ENCODE measurements at places on chromosomes 5 and 9.

GRCh38 chr5:17267106-17267505 is 49.7 kb downstream of the BASP1 start:
- DNase-seq = no peak

DNA sequence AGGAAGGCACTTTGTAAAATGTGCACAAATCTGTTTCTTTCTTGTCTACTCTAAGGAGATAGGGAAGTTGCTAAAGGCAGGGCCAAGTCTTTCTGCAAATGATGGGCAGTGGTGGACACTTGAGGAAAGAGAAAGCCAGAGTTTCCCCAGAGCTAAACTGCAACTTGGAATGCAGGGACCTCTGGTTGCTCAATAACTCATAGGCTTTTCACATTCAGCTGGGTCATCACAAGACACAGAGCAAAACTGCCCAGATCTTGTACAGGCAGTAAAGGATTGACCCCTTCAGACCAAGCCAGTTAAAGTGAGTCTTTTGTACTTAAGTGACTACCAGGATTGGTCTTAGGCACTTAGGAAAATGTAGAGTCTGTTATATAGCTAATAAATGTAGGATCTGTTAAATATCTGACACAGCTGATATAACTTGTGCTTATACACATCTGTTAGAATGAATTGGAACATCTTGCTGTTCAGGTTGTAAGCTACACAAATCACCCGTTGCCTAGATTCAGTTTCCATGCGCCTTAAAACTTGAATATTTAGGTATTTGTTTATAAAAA is 13.5 kb upstream of the AGXT2 start:
- DNase-seq = no peak

DNA sequence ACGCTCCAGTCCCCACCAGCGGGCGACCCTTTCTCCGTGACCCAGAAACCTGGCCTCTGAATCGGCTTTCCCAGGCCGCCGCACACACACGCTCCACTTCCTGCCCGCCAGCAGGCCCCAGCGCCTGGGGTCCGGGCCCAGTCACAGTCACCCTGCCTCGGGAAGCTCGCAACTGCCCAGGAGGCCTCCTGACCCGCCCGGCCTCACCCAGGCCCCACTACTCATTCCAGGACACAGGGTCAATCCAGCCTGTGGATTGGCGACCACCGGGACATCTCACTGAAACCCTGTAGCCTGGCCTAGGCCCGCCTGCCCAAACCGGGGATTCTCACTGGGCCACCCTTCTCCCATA is 2.7 kb upstream of the IRX4 start:
- DNase-seq = no peak

GRCh38 chr5:43561356-43561755 is 4.5 kb upstream of the PAIP1 start:
- DNase-seq = no peak

DNA sequence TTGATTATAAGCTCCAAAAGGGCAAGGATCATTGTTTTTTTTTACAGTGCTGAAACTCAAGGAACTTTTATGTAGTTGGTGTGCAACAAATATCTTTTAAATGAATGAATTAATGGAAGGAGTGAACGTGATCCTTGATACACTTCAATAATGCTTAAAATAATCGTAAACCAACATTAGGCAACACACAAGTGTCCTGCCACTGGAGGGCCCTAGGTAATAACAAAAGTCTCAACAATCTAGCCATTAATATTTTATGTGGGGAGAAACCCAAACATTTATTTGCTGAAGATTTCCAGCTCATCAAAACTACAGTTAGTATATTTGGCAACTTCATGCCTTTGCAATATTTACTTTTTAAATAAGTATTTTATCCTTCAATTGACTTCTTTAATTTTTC is 309.0 kb upstream of the FBXL7 start:
- no peak for DNase-seq

DNA sequence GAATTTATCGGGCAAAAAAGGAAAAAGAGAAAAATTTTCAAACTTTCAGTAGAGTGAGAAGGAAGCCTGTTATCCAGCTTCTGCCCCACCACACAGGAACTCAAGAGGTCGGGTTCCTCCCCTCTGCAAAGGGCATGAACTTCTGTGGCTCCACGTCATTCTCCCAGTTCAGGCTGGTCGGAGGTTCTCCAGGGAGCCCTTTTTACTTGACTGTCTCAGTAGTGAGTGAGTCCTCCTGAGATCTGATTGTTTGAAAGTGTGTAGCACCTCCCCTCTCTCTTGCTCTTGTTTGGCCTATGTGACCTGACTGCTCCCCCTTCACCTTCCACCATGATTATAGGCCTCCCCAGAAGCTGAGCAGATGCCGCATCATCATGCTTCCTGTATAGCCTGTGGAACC is 9.7 kb downstream of the SPINK1 start:
- DNase-seq = no peak

GRCh38 chr9:78371981-78372380 is 75.1 kb downstream of the PSAT1 start:
- DNase-seq = no peak

DNA sequence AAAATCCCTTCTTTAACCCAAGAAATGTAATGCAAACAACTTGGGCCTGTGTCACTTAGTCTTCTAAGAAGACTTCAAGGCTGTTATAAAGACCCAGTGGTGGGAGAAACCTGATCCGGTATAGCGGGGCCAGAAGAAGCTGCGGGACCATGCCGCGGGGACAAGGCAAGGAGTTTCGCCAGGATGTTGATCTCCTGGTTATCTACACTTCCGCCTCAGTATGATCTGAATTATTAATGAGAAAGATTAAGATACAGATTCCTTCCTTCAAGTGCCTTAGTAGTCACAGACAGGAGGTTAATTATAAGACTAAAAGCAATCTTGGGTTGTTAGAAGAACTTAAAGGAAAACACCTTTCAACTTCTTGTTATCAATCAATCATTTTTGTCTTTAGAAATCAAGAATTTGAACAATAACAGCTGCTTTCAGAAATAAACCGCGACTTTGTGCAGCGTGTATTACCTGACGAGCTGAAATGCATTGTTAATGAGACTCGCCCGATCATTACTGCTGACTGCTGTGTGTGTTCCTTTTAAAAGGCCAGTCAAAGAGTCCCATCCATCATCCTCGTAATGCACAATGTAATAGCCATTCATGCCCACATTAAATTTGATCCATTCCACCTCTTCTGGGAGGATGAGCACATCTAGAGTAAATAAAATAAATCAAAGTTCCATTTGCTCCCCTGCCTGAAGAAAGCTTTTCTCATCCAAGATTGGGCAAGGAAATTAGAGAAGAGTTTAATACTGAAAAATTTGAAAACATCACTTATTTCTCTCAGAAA is 22.2 kb downstream of the ERAP1 start:
- DNase-seq = no peak

DNA sequence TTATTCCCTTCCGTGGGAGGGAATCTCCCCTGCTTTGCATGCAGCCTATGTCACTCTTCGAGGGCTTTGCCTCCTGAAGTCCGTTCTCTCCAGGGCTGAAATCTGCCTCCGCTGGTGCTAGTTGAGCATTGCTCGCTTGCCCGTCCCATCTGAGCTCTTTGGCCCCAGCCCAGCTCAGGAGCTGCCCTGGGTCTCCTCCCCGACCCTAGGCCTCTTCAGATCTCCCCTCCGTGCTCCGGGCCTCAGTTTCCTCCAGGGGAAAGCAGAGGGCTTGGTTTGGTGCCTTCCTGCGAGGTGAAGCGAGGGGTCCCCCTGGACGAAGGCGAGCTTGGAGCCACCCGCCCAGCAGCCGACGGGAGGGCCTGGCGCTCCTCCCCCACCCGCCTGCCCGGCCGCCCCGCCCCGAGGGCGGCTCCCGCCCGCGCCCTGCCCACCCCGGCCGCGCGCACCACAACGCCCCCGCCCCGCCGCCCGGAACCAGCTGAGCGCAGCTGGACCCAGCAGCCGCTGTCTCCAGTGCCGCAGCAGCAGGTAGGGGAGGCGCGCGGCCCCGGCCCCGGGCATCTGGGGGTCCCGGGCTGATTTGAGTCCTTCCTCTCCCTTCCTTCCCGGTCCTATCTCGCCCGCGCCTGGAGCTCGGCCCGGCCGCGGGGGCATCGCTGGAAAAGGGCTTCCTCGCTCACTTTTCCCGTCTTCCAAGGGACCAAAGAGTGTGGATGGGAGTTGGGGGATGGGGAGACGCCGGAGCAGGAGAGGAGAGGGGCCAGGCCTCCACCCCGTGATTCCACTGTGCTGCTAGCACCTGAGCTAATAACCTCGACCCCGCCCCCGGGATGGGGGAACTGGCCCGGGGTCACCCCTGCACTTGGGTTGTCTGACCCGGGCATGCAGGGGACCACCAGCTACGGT is at the start of gene GSN:
TSS of gene GSN (plus strand) at position 474 of the 909 bp plus-strand sequence. CDS start 33,810 bp downstream, outside the sequence.
- DNase-seq = peak; percentile 80

GRCh38 chr9:9603345-9603744 is 1009.5 kb downstream of the PTPRD start:
- no peak for DNase-seq

GRCh38 chr5:153490118-153491037 is at the start of gene GRIA1:
Gene GRIA1, plus strand, starts transcription at chr5:153490670.
- DNase-seq = no peak

- DNase-seq = no peak
Observed at GRCh38 chr9:35000535-35001284, 11.2 kb downstream of the DNAJB5 start.

GRCh38 chr9:89808756-89809181 is 204.0 kb downstream of the GADD45G start:
- no peak for DNase-seq

DNA sequence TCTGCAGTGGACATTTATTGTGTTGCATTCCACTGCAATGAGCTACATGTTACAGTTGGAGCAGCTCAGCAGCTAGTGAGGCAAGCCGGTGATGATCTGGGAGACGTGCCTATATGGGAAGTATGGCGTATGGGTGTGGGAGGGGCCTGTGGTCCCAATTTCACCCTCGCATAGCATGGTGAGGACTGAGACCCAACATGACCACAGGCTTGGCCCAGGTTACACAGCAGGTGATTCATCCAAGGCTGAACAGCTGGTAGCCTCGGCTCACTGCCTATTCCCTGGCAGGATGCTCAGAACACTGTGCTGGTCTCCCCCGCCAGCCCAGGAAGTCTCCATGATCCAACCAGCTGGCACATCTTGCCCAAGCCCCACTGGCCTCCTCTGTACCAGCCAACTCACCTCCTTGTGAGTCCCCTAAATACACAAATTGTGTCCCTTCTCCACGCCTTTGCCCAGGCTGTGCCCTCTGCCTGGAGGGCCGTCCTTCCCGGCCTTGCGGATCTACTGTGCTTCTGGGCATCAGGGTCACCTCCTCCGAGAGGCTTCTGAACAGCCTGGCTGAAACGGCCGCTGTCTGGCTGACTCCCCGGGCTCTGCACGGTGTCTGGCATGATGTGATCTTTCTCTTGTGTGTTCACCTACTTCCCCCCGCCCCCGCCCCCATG is 81.4 kb downstream of the NSUN2 start:
- no peak for DNase-seq

- no peak for DNase-seq
Observed at GRCh38 chr5:65451436-65451835, 30.3 kb downstream of the ADAMTS6 start.

DNA sequence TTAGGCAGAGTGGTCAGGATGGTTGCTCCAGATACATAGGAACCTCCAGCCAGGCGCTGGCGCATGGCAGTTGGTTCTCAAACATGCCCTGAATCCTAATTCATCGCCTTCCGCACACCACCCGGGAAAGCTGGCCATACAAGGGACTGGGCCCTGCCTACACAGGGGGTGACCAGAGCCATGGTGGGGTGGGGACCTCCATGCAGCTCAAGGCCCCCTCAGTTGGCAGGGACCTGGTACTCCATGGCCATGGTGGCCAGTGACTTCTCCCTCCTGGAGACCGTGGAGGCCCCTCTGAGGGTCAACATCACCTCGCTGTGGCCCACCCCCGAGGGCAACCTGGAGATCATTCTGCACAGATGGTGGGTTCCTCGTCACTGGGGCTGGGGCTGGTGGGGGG is 26.8 kb downstream of the PAEP start:
- DNase-seq = no peak

DNA sequence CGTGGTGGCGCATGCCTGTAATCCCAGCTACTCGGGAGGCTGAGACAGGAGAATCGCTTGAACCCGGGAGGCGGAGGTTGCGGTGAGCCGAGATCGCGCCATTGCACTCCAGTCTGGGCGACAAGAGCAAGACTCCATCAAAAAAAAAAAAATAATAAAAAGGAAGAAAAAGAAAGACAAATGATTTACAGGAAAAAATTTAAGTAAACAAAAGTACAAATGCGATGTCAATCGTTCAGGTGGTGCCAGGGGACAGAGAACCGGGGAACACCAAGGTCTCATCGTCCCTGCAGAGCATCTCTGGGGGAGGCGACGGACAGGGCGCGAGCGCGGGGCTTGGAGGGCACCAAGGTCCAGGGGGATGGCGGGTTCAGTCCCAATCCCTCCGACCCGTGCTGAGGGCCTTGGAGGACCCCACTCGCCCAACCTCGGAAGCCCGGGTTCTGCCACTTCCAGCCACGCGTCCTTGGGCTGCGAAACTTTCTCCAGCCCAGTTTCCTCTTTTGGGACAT is 607 bp upstream of the HNRNPAB start:
- no peak for DNase-seq

DNA sequence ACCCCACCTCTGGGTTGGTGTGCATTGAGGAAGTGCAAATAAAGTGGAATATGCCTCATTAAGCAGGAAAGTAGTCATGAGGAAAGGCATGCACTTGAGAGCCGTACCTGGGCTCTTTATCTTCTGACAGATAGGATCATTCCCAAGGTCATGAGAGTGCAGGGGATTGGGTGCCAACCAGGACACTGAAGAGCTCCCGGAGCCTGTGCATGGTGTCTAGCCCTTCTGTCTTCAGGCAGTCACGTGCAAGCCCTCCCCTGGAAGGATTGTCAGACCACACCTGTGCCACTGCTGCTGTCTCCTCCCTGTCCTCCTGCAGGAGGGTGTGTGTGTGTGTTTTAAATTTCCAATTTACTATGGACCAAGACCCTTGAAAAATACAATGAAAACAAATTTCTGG is 69.6 kb downstream of the PDE8B start:
- DNase-seq = no peak

GRCh38 chr9:4750023-4750673 is 9.1 kb upstream of the AK3 start:
- DNase-seq = peak; percentile 90

GRCh38 chr5:180291943-180292831 is at the start of gene MAPK9:
Gene MAPK9, minus strand, starts transcription at chr5:180292083. Its CDS starts 11,522 bp downstream, at chr5:180280561.
- DNase-seq = peak; percentile 93

DNA sequence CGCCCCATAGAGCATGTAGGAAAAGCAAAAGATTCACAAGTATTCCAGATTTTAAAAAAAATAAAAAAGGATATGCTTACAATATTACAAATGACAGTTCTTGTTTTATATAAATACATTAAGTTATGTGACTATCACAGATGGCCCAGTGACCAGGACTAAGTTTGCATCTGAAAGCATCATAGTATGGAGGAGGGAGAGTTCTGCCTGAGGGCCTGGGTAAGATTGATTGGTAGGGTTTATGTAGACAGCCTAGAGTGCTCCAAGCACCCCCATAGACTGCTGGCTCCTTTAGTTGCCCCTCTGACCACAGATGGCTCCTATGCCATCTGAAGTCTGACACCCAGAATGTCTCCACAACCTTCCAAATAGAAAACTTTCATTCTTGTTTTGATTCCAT is 48.0 kb upstream of the ADAMTS16 start:
- DNase-seq = no peak

GRCh38 chr5:33675958-33676464 is 215.8 kb downstream of the ADAMTS12 start:
- DNase-seq = no peak
